ENCODE measurements at places on chromosomes 3 and 15.
A peak's percentile ranks its signal among the peaks of the same experiment; 100 is the strongest.

- no peak for DNase-seq
These were observed 15.7 kb upstream of the SERPINI2 start for GRCh38 chr3:167489571-167489970.

DNA sequence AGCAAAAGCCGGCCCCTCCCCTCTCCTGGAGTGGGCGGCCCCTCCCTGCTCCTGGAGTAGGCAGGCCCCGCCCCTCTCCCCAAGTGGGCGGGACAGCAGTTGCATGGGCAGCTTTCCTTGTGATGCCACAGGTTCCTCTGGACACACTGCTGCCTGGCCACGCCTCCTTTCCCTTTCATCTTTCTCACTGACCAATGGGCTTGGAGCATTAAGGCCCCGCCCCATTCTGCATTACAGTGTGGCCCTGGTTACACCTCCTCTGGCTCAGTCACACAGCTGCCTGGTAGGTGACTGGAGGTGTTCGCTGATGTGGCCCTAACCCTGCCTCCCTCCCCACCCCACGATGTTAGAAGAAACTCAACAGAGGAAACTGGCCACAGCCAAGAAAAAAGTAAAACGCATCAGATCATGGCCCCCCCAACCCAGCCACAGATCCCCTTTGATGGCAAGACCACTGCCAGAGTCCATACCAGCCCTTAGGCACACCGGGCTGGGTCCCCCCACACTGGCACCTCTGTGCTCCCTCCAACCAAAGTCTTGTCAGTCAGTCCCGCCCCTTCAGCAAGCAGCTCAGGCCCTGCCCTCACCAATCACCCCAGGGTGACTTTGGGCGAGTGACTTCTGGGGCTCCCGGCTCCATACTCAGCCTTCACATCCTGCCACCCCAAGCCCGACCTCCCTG lies 84.3 kb downstream of the ADAMTS7 start:
- DNase-seq: no peak

- DNase-seq: no peak
These were observed 7.6 kb upstream of the FOXP1 start for GRCh38 chr3:71591101-71591500.

- DNase-seq: peak; percentile 97
These were observed 9.9 kb downstream of the ZIC1 start for GRCh38 chr3:147418808-147419701.

- no peak for DNase-seq
These were observed 28.6 kb upstream of the ZSCAN2 start for GRCh38 chr15:84572231-84572630.

- no peak for DNase-seq
These were observed 89.9 kb downstream of the BBX start for GRCh38 chr3:107612664-107613084.

DNA sequence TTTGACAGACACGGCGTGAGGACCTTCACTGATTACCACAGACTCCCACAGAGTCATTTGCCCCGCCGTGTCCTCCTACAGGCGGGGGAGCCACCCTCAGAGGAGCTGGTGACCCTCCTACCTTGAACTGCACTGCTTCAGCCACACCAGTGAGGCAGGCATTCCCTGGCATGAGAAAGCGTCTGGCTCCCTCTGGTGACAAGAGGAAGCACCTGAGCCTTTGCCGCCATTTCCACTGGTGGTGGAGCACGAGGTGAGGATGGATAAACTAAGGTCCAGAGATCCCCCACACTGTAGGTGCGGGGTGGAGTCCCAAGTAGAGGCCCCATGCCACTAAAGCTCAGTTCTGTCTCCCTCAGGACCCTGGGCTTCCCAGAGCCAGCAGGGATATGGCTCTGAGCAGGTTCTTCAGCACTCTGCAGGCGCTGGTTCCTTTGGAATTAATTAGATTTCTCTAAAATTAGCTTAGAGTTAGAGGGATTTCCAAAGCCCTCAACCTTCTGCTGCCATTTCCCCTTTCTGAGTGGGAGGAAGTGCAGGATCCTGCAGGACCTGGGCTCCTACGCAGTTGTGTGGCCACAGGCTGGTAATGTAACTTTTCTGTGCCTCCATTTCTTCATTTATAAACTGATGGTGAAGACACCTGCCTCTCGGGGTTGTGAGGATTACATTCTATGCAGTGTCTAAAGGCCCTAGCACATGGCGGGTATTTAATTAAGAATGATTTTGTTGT lies 224.0 kb downstream of the SLCO3A1 start:
- DNase-seq: no peak

DNA sequence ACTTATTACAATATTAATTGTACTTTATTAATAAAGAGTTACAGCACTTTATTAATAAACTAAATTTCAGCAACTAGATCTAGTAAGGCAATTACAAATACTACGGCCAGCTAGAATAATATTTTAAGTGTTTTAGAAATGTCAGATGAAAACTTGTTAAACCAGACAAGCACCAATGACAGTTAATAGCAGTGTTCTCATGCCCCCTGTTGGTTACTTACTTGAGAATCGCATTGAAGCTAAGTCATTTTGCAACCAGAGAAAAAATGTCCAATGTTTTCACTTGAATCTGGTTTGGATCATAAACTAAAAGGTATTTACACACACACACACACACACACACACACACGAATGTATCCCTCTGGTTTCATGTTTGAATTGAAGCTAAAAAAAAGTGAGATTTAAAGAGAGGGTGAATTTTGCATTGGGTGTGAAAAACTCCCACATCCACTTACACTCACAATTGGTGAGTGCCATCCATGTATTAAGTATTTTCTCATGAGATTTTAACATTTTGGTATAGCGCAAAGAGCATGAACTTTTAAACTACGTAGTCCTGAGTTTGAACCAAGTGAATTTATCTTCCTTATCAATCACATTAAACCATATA lies 347.7 kb downstream of the ZBBX start:
- peak; percentile 12 for DNase-seq

DNA sequence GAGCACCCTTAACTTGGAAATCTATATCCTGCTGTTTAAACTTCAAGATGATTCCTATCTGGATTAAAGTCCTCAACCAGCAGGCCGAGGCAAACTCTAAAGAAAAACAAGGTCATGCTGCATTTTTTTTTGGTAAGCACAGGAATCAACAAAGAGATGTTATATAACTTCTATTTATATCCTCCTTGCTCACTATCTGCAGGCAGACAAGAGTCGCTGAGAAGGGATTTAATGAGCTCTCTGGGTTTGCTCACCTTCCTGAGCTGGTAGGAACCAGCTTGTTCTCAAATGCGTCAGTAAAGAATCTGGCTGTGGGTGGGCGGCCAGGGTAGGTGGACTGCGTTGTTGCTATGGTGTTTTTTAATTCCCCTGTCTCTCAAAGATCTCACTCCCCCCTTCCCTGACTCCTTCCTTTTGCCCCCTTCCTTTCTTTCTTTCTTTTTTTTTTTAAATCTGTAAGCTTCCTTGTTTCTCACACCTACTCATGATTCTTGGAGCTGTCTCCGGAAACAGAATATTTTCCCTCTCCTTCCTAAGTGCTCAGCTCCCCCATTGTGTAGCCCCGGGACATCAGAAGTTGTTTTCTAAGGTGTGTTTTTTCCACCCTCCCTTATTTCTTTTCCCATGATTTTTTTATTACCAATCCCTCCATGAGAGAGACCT lies 228.8 kb upstream of the BHLHE40 start:
- no peak for DNase-seq
